NCI-H2227 treated with DMSO at 0.1 percent for 48 hours (cell line): ENCODE measurements at places on chromosomes 11 and 22.
A peak's percentile ranks its signal among the peaks of the same experiment; 100 is the strongest.

- DNase-seq, result no peak
These were observed 940.0 kb downstream of the BRD1 start for GRCh38 chr22:48887394-48888332.

DNA sequence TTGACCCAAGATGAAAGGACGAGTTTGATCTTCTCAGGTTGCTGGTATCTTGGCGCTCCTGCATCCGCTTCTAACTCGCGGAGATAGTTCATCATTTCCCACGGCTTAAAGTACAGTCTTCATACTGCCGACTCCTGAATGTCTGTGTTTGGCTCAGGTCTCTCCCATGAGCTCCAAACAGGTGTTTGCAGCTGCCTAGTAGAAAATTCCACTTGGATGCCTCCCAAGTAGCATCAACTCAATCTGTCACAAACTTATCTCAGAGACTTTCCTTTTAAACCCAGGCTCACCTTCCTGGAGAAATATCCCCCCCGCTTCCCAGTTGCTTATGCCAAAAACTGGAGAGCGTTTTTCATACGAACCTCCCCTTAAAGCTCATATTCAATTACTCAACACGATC, 986.5 kb downstream of the TBC1D22A start:
- no peak for DNase-seq

DNA sequence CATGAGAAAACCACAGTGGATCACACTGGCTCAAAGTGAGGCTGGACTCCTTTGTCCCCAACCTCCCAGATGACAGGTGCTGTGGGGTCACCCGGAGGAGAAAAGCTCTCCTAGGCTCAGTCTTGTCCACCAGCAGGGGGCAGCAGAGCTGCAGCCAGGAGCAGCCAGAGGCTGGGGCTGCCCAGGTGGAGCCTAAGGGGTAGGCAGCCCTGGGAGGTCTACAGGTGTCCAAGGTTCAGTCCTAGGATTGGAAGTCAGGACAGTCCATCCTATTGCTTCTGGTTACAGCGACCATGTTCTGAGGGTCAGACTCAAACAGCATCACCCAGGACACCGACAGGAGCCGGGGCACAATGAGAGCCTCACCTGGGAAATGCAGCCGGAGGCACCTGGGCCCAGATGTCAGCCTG, 77.6 kb upstream of the IGLL5 start:
- DNase-seq, result no peak

DNA sequence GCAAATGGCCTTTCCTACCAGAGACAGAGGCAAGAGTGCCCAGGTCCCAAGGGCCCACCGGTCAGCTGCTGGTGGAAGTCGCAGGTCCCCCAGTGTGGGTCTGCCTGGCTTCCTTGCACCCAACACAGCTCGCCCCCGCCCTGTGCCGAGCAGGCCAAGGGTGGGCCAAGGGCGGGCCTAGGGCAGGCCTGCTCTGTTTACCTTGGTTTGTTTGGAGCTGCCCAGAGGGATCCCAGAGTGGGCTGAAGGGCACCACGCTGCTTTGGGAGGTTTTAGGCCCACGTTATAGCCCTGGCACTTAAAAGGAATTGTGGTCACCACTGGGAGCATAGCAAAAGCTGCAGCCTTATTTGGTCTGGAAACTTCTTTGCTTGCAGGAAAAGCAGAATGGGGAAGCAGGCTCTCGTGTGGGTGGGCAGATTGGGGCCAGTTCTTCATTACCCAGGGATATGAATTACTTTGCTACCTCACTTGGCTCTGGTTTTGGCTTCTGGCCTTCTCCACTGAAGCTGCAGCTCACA, 38.0 kb downstream of the MRGPRD start:
- DNase-seq, result no peak

DNA sequence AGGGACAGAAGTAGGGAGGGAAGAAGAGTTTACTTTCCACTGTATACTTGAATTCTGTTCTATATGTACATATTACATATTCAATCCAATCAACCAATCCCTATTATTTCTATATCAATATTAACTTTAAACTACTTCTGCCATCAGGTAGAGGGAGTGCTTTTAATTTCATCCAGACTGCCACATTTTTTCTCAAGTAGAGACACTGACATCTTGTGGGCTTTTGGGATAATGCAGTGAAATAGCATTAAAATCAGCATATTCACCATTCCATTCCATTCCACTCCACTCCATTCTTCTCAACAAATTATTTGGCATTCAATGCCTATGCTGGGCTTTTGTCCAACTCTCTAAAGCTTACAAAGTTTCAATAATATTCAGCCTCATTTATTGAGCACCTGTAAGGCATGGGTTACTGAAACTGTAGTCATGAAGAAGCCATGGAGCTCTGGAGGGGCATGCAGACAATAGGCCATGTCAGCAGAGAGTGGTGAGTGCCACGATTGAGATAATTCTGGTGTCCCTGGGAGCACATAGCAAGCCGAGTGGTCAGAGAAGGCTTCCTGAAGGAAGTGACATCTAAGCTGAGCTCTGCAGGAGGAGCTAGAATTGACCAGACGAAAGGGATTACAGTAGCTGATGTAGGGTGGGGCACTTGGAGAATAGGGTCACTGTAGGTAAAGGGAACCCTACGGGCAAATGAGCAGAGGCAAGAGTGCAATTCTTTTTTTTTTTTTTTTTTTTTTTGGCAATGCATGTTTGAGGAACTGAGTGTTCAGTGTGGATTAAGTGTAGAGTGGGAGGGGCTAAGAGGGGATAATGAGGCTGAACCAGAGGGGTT, 12.8 kb upstream of the CLPB start:
- peak; percentile 58 for DNase-seq

DNA sequence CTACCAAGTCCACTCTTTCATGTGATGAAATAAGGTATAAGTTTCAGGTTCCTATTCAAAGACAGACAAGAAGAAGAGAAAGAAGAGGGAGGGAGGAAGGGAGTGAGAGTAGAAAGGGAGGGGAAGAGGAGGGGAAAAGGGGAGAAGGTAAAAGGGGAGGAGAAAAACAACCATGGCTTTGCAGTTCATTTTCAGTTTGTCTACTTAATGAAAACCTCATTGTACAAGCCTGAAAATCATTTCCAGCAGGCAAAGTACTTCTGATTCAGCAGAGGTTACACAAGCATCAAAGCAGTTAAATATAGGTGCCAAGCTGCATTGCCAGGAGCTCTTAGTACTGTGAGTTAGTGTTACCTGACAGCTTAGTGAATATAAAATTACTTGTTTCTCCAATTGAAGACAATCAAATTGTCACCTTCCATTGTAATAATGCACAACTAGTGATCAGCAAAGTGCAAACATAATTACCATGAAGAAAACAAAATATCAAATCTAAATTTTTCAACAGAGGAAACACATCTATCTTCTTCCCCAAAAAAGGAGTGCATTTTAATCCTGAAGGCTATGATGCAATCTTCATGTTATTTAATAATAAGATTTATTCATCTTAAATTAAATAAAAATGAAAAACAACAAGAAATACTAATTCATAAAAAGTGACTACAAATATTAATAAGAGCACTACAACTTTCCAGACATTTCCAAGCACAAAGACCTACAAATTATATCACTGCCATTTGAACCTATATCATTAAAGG, 8.2 kb downstream of the SOX6 start:
- DNase-seq, result peak; percentile 14

DNA sequence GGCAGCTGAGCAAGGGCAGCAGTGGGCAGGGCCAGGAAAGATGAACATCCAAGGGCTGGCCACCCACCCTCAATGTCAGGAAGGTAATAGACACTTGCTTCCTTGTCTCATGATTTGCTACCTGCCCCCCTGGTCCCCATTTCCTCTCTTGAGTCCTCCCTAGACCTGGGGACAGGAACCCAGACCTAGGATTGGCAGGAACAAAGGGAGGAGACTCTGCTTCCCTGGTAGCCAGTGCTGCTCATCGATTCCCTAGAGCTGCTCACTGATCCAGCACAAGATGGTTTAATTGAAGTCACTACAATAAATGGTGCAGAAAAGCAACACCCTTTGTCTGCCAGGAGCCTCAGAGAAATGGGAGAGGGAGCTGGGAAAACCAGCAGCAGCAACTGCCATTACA, 67.8 kb upstream of the CHST1 start:
- no peak for DNase-seq

DNA sequence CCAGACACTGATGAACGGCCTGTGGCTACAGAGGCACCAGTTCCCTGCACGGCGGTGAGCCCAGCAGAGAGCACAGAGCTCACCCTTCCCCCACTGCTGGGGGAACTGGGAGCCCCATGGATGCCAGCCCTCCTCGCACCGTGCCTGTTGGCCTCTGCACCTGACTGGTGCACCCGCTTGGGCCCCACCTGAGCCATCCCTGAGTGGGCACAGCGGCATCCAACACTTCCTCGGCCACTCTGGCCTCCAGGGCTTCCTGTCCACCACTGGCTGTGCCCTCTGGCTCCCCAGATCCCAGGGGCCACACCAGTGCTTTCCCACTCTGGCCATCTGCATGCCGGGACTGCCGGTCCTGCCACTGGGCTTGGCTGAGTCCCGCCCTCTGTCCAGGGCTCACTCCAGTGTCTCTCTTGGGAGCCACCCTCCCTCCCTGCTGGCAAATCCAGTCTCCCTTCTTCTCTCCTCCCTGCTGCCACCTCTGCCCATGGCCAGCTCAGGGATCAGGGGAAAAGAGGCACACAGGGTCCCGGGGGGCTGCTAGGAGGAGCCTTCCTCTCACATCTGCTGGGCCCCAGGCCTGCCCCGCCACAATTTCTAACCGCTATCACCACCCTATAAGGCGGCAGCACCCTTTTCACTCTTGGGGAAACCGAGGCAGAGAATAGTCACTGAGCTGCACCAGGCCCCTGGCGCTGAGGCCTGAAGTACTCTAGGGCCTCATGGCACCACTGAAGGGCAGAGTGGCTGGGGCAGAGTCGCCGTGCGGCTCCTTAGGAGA, 33.0 kb downstream of the GNB1L start:
- DNase-seq, result no peak

GRCh38 chr22:33867971-33868370, 52.3 kb downstream of the LARGE1 start:
- no peak for DNase-seq

GRCh38 chr11:134573857-134574256, 161.8 kb upstream of the B3GAT1 start:
- no peak for DNase-seq

- no peak for DNase-seq
These were observed 33.7 kb upstream of the LINC01488 start for GRCh38 chr11:69447786-69448185.

GRCh38 chr11:31797190-31798056, 13.7 kb downstream of the PAX6 start:
- DNase-seq, result no peak

- no peak for DNase-seq
These were observed 16.4 kb downstream of the PRR5 start for GRCh38 chr22:44718418-44718817.

GRCh38 chr11:115409116-115409670, 95.0 kb downstream of the CADM1 start:
- no peak for DNase-seq
